ENCODE measurements at places on chromosomes 1 and 21.

DNA sequence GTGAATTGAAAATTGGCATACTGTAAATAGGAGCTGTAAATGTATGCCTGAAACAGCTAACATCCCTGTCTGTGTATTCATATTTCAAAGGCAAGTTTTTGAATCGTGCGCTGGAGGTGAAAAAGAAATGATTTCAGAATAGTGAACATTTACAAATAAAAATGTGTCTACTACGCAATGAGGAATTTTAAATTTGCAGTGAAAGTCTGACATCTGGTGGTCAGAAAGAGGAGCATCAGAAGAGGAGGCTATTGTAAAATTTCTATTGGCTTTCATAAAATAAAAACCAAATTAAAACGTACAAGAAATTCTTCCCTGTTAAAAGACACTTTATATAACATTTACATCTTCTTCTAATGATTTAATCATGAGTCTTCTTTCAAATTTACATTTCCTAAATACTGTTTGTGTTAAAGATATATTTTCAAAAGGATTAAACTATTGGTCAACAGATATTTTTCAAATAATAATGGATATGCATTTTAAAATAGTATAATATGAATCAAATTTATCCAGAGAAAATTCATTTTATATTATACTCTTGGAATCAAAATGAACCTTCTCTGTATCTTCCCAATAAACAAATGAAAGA is 113.7 kb upstream of the RRP15 start:
- no peak for DNase-seq

DNA sequence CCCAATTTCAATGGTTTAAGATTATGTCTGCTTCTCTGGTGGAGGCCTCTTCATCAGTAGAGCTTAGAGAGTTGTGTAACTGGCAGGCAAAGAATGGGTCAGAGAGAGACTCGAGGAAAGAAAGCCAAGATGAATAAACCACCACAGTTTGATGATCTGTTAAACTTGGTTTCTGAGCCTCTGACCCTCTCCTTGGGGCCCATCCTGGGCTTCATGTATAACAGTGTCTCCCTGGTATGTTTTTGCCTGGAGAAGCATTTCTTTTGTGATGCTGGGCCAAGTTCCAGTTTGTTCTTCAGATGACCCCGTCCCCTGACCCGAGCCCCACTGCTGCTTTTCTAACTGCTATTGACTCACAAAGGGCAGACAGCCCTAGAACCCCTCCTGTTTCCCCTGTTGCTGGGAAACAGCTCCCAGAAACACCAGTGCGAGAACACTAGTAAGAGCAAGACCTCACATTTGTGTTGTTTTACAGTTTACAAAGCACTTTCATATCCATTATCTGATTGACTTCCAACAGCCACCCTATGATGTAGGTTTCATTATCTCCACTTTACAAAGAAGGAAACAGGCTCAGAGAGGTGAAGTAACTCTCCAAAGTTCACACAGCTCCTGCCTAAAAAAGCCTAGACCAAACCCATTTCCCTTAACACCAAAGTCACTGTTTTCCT is 9.0 kb downstream of the CD2 start:
- DNase-seq, result no peak

- DNase-seq, result no peak
Measured at GRCh38 chr1:108842525-108843181, 14.2 kb downstream of the AKNAD1 start.

DNA sequence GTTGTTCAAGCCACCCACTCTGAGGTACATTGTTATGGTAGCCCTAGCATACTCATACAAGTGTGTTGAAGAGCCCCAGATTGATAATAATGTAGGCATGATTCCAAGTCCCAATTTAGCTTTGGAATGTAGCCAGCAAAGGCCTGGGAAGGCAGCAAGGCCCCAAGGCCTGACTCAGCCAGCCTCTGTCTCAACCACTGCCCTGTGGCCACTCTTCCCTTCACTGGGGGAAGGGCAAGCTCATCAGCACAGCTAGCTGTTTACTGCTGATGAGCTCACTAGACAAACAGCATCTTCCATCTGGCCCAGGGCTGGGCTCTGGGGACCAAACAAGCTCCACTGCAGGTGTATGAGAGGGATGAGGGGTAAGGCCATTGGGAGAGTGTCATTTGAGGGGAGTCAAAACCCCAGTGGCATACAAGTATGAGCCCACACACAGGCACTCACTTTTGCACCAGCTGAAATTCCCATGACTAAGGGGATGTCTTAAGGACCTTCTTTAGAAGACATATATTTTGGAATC is 2.2 kb upstream of the IRF6 start:
- no peak for DNase-seq

DNA sequence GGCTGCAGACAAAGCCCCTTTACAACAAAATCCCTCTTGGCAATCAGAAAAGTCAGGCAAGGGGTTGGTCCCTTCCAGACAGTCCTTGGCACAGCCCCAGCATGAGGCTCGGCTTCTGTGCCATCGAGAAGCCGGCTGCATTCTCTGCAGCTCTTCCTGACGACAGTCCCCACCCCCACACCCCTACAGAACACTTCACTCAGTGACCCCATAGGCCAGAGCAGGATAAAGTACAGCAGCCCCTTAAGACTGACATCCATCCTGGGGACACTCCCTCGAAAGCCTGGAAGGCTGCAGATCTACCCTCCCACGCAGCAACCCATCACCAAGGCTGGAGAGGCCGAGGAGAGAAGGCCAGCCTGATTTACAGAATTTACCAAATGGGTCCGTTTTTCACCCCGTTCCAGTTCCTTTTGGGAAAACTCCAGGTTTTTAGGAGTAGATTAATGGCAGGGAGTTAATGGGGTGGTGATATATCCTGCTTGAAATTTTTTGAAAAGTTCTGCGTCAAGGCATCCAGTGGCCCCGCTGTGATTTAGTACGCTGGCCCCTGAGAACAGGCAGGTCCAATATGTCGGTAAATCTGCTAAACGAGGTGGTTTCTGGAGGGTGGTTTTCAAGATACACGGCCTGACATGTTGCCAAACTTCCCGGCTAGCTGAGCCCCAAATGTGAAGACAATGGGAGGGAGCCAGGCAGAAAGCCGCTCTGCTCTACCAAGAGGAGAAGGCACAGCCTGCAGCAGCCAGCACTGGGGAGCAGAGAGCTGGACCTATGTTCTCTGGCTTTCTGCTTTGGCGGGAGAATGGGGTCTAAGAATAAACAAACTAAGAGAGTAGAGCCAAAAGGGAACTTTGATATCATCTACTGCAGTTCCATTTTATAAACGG is 81.7 kb downstream of the SSBP3 start:
- DNase-seq, result no peak

DNA sequence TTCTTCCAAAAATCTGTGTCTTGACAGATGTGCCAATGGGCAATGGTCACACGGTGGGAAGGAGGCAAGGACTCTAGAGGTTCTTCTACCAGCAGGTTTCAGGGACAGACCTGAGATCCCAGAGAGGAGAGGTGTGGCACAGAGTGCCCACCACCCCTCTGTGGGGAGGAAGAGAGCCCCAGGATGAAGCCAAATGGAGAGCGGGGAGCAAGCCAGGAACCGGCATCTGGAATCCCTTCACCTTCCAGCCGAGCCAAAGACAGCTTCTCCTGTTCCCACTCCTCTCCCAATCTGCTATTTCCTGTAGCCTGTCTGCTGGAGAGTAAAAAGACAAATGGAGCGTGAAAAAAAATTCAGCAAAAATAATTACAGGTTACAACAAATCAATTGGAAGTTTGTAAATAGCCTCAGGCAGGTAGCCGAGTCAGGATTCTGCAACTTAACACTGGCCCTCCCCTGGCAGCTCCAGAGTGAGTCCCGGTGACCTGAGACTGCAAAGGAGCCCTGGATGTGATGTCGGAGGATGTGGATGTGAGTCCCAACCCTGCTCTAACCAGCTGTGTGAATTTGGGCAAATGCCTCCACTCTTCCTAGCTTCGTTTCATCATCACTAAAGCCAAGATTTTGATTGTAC is 45.4 kb upstream of the LRRN2 start:
- no peak for DNase-seq

- DNase-seq, result no peak
Measured at GRCh38 chr1:231695439-231696255, 69.1 kb downstream of the DISC1 start.

DNA sequence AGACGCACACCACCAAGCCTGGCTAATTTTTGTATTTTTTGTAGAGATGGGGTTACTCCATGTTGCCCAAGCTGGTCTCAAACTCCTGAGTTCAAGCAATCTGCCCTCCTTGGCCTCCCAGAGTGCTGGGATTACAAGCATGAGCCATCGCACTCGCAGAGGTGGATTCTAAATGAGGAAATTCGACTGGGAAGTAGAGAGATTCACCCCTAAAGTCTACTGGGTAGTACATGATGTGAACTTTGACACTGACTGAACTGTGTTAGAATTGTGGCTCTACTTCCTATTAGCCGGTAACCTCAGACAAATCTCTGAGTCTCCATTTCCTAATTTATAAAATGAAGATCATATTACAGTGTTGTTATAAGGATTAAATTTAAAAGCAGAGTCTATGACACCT is 276.0 kb upstream of the NR5A2 start:
- DNase-seq, result no peak

GRCh38 chr1:36300526-36300925 is 5.6 kb upstream of the SH3D21 start:
- DNase-seq, result no peak

- DNase-seq, result no peak
Measured at GRCh38 chr1:28190337-28190979, 14.0 kb upstream of the PTAFR start.

- DNase-seq, result no peak
Measured at GRCh38 chr1:85660541-85660940, 47.7 kb downstream of the ZNHIT6 start.

- DNase-seq, result no peak
Measured at GRCh38 chr1:183126528-183126927, 59.5 kb upstream of the LAMC2 start.

GRCh38 chr1:243320224-243320623 is 64.4 kb downstream of the SDCCAG8 start:
- no peak for DNase-seq
